ENCODE measurements at places on chromosomes 11 and 22. TPM values are rescaled to one million over a fixed set of nuclear protein-coding genes. Genes with fewer than 3 reads are reported as not detected.

DNA sequence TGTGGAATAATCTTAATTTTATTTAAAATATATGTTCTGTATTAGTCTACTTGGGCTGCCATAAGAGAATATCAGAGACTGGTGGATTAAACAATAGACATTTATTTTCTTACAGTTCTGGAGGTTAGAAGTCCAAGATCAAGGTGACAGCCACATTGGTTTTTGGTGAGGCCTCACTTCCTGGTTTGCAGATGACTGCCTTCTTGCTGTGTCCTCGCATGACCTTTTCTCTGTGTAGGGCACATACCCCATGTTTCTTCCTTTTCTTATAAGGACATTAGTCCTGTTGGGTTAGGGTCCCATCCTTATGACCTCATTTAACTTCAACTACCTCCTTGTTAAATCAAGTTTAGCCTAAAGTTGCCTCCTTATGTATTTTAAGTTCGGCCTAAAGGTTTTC is 202.7 kb upstream of the MPPED2 start:
- DNase-seq: no peak

DNA sequence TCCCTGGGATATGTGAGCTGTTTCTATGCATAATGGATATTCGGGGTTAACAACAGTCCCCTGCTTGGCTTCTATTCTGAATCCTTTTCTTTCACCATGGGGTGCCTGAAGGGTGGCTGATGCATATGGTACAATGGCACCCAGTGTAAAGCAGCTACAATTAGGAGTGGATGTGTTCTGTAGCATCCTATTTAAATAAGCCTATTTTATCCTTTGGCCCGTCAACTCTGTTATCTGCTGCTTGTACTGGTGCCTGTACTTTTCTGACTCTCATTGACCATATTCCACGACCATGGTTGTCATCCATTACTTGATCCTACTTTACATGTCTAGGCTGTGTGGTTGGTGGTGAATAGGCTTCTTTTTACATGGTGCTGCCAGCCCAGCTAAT is 1.3 kb downstream of the TUG1 start:
- DNase-seq: no peak

SCGB1A1 gene
- total RNA-seq: 3.5 TPM

LGALS12 gene
- 0.20 TPM for total RNA-seq

GRCh38 chr11:13015753-13016152 is 6.6 kb downstream of the RASSF10 start:
- no peak for DNase-seq

OR51E2 gene
- not detected for total RNA-seq

DNA sequence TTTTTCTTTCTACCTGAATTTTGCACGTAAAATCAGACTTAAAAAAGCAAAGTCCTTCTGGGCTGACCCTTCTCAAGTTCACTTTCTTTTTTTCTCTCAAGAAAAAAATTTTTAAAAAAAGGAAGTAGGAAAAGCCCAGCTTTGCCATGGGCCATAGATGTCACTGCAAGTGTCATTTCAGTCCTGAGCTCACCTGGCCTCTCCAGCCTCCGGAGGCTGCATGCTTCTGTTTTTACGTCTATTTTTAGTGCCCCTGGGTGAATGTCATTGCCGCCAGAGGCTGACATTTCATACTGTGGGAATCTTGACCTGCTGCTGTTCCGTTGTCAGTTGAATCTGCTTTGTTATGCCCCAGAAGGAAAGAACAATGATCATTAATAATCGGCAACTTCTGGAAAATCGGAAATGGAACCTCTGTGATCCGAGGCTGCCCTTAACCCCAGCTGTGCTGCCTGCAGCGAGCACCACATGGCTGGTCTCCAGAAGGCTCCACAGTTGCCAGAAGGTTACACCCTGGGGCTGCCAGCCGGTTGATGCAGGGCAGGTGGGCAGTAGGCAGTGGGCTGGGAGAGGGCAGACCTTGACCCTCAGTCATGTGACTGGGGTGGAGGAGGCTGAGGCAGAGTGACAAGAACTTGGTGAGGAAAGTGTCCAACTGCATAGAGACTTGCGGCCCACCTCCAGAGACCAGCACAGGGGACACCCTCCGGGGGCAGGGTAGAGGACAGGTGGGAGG is 16.7 kb upstream of the MYEOV start:
- DNase-seq: no peak

SPDYC gene
- not detected for total RNA-seq

YPEL4 gene
- 1.2 TPM for total RNA-seq

ANGPTL5 gene
- total RNA-seq: 0.34 TPM

DNA sequence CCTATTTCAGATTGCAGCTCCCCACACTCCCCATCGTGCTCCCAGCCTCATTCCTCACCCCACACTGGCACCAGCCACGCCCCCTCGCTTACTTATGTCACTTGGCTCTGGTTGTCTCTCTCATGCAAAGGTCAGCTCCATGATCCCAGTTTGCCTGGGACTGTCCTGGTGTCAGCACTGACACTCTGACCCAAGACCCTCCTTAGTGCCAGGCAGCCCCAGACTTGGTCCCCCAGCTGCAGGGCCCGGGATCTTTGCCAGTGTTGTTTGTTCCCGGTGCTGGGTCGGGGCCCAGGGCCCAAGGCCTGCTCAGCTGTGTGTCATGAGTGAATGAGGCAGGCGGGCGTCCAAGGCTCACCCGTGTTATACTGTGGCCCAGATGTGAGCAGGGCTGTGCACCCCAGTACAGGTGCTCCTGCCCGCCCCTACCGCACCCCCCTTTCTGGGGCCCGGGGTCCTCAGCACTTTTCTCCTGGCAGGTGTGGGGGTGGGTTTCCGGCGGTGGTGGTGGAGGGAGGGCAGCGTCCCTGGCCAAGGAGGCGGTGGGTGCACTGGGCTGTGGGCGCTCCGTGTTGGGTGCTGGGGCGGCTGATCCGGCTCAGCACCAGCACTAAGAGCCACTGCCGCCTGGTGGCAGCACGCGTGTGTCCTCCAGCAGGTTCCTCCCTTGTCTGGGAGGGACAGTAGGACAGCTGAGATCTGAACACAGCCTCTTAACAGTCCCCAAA is 19.5 kb downstream of the IL17REL start:
- no peak for DNase-seq

- no peak for DNase-seq
These were observed 2.1 kb upstream of the CRACR2B start for GRCh38 chr11:825366-826226.

- no peak for DNase-seq
These were observed 14.4 kb upstream of the SERPINH1 start for GRCh38 chr11:75547617-75548058.

DNA sequence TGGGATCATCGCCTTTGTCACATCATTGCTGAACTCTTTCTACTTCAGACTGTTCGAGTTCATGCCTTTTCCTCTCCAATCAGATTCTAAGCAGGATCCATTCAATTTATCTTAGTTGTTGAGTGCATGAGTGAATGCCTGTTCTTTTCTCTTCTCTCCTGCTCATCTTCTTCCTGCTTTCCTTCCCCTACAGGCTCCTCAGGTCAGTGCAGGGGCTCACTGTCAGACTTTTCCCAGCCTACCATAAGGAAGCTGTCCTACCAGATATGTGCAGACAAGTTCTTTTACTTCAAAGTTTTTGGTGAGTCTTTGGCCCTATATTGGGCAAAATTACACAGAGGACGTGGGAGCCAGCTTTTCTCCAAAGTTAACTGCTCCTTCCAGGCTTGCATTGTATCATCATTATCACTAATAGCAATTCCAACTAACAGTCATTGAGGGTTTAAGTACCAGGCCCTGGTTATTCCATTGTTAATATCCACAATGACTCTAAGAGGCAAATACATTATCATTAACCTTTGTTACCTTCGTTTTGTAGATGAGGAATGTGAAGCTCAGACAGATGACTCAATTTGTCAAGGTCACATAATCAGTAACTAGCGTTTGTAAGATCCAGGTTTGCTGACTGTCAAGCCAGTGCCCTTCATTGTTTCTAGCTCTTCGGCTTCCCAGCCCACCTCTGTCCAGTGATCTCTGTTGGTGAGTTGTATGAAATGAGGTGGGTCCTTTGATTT is 30.4 kb downstream of the OR6Q1 start:
- no peak for DNase-seq

GRCh38 chr11:60767388-60767811 is 10.7 kb downstream of the MS4A15 start:
- DNase-seq: no peak

DNA sequence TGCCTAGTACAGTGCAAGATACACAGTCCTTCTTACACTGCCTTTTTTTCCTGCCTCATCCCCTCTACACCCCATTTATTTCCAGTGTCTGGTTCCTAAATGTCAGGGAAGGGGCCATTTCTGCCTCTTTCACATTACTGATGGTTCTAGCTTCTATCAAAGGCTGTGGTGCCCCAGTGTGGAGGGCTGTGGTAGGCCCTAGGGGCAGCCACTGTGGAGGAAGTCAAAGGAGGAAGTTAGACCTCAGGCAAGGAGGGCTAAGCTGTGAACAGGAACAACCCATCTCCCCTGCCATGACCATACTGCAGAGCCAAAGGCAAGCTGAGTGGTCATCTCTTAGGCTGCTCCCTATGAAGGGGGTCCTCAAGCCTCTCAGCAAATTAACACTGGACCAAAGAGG is 81.9 kb upstream of the CRTAM start:
- peak; percentile 73 for DNase-seq

GRCh38 chr11:132658696-132659095 is 873.6 kb downstream of the OPCML start:
- no peak for DNase-seq

CSNK2A3 gene
- 1.9 TPM for total RNA-seq

DNA sequence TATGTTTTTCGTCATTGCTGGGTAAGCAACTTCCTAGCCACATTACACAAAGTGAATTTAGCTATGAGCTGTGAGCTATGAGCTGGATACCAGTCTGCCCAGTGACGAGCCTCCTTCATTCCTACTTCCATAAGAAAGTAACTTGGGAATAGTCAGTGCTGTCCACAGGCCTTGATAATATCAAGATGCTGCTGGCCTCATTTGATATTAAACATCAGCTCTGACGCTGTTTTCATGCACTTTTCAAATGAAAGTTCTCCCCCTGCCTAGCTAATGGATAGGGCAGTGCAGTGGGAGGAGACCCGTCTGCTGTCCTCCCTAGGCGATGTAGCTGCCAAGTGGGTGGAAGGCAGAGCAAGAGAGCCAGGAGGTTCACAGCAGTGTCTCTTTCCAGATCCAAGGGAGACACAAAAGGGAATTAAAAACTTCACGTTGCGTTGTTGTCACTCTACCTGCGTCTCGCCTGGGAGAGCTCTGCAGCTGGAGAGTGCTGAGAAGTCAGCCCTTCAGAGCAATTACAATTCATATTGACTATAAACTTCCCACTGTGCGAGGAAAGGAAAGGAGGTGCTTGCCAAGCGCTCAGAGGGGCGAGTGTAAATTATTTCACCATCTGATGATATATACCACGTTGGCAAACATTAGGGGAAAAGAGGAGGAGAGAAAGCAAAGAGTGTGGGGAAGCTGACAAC is 861.4 kb downstream of the NTM start:
- DNase-seq: no peak

- no peak for DNase-seq
These were observed 52.3 kb downstream of the TST start for GRCh38 chr22:36966851-36967540.

DNA sequence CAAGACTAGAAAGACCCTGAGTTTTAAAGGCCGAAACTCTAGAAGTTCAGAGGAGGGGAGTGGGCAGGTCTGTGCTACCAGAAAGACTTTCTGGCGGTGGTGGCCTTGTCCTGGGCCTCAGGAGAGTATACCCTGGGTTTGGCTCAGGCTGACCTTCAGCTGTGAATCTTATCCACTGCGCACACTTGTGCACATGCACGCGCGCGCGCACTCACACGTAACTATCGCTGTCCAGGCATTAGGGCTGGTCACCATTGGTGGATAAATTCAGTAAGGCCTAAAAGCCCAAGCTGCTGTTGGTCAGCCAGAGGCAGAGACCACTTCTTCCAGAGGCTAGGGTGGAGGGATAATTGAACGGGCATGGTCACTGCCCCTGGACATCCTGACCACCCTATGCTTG is 25.1 kb downstream of the ARHGEF17 start:
- no peak for DNase-seq

OR52N4 gene
- 0.37 TPM for total RNA-seq

DNA sequence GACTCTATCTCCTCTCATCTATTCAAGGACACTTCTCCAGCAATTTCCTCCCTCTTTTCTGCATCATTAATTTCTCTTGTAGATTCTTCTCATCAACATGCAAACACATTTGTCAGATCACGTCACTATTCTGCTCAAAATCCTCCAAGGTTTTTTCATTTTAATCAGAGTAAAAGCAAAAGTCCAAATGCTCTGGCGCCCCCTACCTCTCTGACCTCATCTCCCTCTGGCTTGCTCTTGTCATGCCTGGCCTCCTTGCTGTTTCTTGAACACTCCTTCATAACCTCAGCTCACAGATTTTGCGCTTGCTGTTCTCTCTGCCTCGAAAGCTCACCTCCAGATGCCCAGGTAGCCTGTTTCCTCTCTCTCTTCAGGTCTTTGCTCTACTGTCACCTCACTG is 22.4 kb downstream of the RTCB start:
- no peak for DNase-seq

PNPLA3 gene
- total RNA-seq: 2.4 TPM

ABCG4 gene
- 0.26 TPM for total RNA-seq

- DNase-seq: no peak
These were observed 37.4 kb downstream of the SMC1B start for GRCh38 chr22:45376009-45376408.

FOLR2 gene
- 20.9 TPM for total RNA-seq

DNA sequence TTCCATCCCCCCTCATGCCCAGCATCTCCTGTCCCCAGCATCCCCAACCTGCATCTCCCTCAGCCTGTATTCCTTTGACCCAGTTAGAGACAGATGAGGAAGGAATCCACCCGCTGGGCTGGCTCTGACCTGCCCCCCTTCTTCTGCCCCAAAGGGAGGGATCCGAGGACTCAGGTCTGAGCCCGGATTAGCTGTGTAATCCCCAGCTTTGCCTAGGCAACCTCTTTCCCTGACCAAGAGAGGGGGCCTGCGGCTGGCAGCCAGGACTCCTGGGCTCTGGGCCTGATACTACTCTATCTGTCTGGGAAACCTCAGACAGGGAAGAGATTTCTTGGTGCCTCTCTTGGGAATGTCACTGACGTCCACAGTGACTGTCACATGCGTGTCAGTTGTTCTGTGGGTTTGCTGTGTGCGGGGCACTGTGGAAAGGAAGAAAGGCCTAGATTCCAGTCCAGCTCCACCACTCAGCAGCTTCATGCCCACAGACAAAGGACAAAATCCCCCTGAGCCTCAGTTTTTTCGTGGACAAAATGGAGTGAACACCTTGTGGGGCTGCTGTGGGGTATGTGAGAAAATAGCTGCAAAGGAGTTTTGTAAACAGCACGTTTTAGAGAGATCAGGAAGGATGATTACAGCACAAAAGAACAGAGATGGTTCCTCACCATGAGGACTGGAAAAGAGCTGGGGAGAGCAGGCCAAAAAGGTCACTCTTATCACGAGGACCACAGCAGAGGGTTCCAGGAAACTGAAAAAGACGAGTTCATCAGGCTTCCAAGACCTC is 1.3 kb upstream of the NDUFV1 start:
- no peak for DNase-seq
